ENCODE measurements at places on chromosomes 2 and 18.

DNA sequence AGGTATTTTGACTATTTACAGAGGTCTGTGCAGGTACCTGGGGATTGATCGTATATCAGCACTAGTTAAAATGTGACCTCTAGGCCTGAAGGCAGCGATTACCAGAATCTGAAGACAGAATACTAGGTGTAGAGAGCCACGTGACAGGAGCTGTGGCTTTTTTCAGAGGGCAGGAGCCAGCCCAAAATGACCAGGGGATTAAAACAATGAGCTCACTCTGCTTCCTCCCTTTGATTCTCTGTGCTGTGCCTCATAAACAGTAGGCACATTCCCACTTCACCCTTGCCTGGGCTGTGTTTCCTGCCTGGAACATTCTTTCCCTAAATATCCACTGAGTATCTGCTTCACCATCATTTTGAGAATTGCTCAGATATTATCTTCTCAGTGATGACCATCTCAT is 15.2 kb downstream of the ITGAV start:
- DNase-seq = no peak

DNA sequence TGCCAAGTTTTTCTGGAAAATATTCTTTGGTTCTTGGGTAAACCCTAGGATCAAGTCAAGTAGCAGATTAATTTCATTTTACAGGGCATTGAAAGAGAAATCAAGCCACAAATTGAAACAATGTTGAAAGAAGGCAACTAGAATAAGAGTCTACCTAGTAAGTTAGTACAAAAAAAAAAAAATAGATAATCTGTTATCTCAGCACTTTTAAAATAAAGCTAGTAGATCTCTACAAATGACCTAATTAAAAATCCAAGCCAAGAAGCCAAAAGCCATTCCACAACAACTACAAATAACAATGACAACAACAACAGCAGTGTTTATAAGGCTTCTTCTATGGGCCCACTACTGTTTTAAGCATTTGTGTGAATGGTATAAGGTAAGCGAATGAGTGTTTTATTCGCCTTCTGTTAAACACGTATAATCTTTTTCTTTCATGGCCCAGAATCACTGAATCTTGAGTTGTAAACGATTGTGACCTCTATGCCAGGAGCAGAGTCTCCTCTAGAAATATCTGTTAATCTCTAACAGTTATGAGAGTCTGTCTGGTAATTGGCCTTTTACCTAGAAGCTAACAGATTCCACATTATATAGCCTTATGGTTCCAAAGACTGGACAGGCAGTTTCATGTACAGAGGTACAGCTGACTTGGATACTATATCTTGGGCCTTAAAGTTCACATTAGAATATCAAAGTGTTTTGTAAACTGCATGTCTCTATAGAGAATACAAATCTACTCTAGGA is 28.6 kb upstream of the CUL3 start:
- no peak for DNase-seq

GRCh38 chr18:77857678-77858655 is 608.3 kb downstream of the GALR1 start:
- no peak for DNase-seq

DNA sequence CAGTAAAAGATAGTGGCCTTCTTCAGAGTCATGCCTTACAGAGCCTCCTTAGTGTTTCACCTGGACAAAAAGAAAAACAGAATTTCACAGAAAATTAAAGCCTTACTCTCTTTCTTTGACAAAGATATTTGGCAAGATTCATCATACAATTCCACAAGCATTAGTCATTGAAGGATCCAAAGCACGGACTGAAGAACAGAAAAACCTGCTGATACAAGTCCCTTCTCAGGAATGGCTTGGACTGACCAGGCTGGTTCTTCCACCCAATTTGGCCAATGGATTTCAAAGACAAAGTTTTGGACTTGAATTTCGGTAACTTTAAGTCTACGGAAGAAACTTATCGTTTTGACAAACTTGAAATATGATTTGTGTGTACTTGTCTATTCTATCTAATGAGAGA is 39.1 kb upstream of the GALNT3 start:
- DNase-seq = no peak

- DNase-seq = no peak
Observed at GRCh38 chr2:238397356-238397755, 29.4 kb upstream of the ASB1 start.

DNA sequence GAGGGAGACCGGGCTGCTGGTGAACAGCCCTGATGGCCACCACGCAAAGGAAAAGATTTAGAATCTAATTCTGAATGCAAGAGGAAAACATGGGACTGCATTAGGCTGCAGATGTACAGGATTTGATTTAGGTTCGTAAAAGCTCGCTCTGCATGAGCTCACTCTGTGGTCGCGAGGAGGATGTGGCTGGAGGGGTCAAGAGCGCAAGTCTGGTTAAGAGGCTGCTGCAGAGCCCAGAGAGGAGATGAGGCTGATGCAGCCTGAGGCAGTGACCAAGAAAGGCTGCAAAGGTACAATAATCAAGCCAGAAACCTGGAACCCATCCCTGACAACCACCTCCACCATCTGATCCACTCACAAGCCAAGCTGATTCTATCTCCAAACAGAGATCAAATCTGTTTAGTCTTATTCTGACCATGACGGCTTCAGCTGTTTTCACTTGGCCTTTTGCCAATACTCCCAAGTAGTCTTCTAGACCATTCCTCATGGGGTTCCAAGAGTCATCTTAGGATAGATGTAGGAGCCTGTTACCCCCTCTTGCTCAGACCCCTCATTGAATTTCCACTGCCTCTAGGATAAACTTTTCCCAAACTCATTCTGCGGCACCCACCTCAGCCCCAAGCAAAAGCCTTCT is 58.9 kb upstream of the ARL4C start:
- DNase-seq = no peak

- DNase-seq = no peak
Observed at GRCh38 chr2:138276339-138276738, 225.2 kb upstream of the SPOPL start.

DNA sequence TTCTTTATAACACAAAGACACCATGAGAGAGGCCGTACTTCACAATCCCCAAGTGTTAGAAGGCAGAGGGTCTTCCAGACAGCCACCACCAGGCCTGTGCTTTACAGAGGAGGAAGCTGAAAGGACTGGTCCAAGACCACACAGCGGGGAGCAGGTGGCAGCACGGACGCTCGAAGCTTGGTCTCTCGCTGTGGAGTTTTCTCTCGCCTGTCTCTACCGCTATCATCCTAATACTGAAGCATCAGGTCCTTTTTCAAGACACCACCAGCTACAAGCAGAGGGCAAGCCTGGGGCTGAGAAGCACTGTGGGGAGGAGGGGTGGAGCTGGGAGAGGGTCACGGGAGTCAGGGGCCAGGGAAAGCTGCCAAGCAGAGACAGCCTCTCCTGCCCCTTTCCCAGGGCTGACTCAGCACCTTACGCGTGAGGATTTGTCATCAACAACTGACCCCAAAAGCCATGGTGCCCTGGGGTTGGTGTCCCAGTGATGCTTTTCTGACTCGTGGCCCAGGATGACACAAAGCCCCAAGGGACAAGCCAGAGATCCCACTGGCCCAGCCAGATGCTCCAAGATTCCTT is 31.9 kb upstream of the FOSL2 start:
- DNase-seq = no peak

- DNase-seq = no peak
Observed at GRCh38 chr18:40874233-40874632, 1080.8 kb upstream of the PIK3C3 start.

- no peak for DNase-seq
Observed at GRCh38 chr2:151983221-151983620, 115.6 kb downstream of the CACNB4 start.

- DNase-seq = no peak
Observed at GRCh38 chr2:168848225-168848624, 42.0 kb downstream of the SPC25 start.

- no peak for DNase-seq
Observed at GRCh38 chr2:233059547-233059796, 670 bp upstream of the INPP5D start.

DNA sequence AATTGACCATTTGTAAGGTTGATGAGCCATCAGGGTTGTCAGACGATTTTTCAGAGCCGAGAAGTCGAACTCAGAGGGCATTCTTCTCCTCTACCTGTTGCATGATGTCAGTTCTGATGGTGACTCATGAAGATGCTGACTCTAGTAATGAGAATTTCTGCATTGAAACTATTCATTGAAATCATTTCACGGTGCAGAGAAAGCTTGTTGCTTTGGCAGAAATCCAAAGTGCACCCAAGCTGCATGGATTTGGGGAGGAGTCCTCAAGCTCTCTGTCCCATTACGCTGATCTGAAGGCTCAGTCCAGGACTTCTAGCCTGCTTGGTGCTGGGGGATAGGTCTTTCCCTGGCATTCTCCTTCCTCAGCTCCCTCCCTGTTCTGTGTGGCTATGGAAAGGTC is 125.7 kb upstream of the PXDN start:
- DNase-seq = no peak

- no peak for DNase-seq
Observed at GRCh38 chr2:104855221-104856085, 1.5 kb downstream of the POU3F3 start.

- DNase-seq = no peak
Observed at GRCh38 chr2:113940891-113941290, 51.0 kb downstream of the ACTR3 start.

GRCh38 chr2:182593394-182593975 is 122.6 kb upstream of the DNAJC10 start:
- no peak for DNase-seq

DNA sequence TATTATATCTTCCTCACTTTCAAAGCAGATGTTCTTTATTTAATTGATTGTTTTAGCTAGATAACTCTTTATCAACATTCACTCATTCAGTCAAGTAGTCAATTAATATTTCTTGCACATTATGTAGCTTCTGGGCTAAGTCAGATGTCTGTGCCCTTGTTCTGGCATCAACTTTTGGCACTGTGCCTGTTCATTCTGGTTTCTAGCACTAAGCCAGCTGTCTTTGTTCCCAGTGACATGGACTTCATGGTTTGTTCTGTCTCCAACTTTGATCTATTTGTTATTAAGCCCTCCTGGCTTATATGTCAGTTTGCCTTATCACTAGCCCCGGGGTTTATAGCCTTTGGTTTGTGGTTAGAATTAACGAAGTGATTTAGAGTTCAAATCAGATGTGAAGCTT is 247.9 kb upstream of the SYT4 start:
- no peak for DNase-seq

DNA sequence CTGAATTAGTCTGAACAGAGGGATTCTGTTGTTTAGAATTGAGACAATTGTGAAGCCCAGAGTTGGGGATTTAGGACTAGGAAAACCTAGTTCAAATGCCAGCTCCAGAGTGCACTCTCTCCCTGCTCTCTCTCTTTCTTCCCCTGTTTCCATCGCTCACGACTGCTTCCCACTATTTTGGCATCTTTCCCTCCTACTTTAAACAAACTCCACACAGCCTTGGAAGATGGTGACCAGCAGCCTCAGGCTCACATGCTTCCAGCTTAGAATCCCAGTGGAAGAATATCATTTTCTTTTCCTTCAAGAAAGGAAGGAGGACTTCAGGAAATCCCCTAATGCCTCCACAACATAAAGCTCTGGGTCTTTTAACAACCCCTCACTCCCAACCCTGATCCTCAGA is 6.1 kb upstream of the DNMT3A start:
- DNase-seq = no peak

DNA sequence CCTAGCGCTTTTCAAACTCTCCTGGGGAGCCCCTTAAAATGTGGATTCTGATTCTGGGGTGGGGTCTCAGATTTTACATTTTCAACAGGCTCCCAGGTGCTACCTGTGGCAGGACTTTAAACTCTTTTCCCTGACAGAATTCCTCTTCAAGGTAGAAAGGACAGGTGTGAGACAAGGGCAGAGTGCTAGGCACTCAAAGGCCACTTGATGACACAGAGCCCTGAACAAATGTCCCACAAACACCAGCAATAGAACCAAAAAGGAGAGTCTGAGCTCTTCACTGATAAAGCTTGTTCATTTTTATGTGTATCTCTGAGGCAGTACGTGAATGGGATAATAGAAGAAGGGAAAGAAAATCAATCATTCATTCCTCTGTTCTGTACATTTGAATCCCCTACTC is 77.7 kb upstream of the PELI1 start:
- no peak for DNase-seq

- no peak for DNase-seq
Observed at GRCh38 chr18:37254236-37254754, 311.3 kb downstream of the CELF4 start.
